ENCODE measurements at places on chromosomes 3 and 15.

- no peak for DNase-seq
Measured at GRCh38 chr3:69058180-69058946, 6.2 kb upstream of the TMF1 start.

DNA sequence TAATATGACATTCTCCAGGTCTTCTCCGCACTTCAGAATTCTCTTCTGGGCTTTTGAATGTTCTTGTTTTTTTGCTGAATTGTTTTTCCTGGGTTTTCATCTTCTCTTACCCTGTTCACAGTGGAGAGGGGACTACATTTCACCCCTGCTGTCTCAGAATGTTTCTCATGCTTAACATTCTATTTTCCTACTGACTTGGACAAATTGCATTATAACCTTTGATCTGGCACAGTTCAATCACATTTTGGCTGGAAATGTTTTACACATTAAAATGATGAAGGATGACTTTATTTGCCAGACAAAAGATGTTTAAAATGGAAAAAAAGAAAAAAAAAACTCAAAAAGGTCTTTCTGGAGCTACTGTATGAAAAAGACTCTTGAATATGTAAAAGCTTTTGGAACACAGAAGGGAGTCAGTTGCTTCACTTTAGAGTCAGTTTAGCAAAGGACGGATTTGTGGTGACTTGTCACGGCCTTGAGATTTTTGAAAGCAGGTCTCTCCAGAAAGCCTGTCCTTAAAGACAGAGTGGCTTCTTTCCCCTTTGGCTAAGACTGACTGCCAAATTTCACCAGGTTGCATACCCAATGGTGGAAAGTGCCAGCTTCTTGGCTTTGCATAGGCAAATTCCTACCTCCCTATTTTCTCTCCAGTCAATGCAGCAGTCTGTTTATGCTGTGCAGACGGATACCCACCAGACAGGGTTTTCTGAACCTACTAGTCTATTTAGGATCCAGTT lies 401.0 kb upstream of the TBL1XR1 start:
- DNase-seq, result no peak

DNA sequence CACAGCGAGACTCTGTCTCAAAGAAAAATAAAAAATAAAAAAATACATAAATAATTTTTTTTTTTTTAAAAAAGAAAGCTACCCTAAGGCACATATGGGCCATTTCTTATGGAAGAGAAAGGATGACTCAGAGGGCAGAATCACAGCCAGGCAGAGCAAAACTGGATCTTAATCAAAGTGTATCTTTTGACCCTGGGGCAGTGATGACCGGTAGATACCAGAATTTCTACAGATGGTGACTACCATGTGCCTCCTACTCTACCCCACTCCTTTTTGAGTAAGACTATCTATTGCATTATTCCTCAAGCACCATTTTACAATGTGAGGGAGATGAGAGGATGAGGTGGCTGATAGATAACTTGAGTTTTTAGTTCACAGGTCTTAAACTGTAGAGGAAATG lies 26.0 kb downstream of the TARS3 start:
- no peak for DNase-seq

GRCh38 chr15:64875641-64876223 lies 34.0 kb downstream of the PLEKHO2 start:
- no peak for DNase-seq

DNA sequence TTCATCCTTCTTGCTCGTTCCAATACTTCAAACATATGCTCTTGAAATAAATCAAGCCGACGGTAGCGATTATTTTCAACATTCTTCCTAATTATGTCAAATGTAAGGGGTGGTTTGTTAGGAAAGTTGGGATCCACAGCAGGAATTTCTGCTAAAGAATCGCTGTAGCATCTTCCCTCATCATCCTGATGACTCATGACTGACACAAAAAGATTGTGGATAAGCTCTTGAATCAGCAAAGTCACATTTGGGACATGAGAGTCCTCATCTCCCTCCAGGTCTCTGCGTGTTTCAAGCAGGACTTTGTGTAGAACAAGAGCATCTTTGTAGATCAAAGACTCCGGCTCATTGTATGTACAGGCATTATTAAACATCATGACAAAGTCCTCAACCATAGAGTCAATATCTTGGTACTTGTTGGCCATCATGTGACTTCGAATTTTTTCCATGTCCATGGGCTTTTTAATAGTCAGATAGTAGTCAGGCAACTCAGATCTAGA lies 73.0 kb downstream of the UQCC5 start:
- no peak for DNase-seq

- no peak for DNase-seq
Measured at GRCh38 chr3:37219266-37219665, 44.9 kb upstream of the LRRFIP2 start.

DNA sequence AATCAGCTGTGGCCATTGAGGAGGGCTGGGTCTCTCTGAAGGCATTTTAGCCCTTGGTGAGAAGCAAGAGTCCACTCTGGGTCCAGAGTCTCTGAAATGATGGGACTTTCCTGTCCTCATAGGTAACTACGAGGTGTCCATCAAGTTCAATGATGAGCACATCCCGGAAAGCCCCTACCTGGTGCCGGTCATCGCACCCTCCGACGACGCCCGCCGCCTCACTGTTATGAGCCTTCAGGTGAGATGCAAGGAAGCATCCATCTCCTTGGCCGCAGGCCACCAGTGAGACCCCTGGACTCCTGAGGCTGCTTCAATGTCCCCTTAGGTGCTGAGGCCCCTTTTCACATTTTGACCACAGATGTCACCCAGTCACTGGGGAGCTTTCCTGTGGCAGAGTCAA lies 54.9 kb downstream of the DNASE1L3 start:
- DNase-seq, result no peak

DNA sequence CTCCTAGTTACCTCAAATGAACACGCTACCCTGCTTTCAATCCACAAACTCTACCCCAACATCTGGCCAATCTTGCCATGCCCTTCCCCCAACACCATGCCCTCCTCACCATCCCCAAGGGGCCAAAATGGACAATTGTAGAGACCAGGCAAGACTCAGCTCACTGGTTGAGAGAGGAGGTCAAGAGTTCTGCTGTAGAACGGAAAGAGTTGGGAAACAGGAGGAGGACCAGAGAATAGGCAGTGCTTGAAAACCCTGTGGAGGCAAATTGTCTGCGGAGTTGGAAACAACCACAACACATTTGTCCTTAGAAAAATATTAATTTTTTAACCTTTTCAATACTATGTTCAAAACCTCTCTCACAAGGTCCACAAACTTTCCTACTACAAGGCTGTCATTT lies 128.8 kb upstream of the BFSP2 start:
- no peak for DNase-seq

- DNase-seq, result peak; percentile 43
Measured at GRCh38 chr3:197736010-197736490, 654 bp downstream of the RUBCN start.

- DNase-seq, result no peak
Measured at GRCh38 chr3:142663865-142664264, 60.0 kb upstream of the TRPC1 start.

- DNase-seq, result no peak
Measured at GRCh38 chr3:9101286-9101685, 138.0 kb upstream of the RAD18 start.

- no peak for DNase-seq
Measured at GRCh38 chr3:57755368-57755675, 787 bp upstream of the SLMAP start.

DNA sequence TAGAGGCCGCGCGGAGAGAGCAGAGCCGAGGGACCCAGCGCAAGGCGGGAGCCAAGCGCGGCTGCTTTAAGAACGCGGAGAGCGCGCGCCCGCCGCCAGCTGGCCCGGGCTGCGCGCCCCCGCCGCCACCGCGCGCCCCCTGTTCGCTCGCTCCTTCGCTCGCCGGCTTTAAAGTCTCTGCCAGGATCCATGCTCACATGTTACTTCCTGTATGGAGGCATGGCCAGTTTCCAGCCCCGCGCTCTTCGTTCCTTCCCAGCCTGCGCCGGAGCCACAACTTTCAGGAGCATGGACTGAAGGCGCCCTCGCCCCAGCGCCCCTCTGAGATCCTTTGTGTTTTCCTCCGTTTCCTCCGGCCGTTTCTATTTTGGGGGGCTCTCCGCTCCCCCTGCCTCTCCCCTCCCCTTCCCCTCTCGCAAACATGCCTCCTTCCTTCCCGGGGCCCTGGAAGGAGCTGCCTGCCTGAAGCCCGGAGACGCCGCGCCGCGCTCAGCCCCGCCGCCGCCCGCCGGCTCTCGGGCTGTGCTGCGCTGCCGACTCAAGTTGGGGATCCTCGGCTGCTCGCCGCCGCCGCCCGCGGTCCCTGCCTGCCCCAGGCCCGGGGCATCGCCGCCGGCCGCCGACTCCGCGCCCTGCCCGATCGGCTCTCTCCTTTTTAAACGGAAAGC lies at the start of gene PTPRG:
Gene PTPRG (plus strand): TSS at position 198 of the 668 bp plus-strand sequence. CDS start 717 bp downstream, outside the sequence.
- DNase-seq, result no peak

DNA sequence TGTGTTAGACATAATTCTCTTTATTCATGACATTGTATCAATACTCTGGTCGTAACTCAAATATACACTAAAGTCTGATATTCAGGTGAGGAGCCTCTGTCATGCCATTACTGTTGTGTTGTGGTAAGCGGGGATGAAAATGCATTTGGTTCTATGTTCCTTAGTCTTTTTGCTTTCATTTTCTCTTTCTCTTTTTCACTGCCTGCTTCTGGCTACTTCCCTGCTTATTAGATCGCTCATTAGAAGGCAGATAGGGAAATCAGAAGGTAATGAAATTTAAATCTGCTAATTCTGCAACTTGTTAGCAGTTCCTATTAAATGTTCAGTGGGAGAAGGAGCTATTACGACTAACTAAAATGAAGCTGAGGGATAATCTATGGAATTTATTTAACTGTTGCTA lies 345.0 kb downstream of the GRM7 start:
- no peak for DNase-seq

GRCh38 chr3:46736006-46736872 lies 18.6 kb upstream of the PRSS50 start:
- DNase-seq, result no peak

- DNase-seq, result peak; percentile 65
Measured at GRCh38 chr15:41894791-41895463, 1.1 kb upstream of the SPTBN5 start.

- no peak for DNase-seq
Measured at GRCh38 chr3:123993818-123994217, 1.9 kb upstream of the ROPN1 start.

DNA sequence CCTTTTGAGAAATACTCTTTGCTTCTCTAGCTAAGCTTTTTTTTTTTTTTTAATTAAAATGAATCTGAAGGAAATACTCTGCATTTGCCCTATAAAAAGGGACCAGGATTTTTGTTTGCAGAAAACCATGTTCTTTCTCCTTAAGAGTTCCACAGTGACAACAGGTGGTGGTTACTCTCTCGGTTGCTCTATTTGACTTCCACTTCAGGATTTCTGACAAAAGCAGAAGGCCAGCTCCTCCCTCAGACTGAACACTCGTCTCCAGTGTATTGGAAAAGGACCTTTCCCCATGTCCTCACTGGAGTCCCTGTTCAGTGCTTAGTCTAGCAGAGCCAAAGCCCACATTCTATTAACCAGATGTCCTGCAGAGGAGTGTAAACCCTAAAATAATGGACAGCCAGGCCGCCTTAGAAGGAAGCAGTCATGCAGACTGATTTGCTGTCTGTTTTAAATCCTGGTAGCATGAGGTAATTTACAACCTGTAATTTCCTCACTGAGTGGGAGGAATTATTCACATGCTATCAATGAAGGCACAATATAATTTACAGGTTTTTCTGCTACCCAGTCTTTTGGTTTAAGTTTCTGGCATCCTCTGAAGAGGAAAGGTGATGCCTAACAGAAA lies 599.3 kb downstream of the PYDC2 start:
- no peak for DNase-seq

- DNase-seq, result no peak
Measured at GRCh38 chr3:74824366-74824765, 209.9 kb upstream of the CNTN3 start.

DNA sequence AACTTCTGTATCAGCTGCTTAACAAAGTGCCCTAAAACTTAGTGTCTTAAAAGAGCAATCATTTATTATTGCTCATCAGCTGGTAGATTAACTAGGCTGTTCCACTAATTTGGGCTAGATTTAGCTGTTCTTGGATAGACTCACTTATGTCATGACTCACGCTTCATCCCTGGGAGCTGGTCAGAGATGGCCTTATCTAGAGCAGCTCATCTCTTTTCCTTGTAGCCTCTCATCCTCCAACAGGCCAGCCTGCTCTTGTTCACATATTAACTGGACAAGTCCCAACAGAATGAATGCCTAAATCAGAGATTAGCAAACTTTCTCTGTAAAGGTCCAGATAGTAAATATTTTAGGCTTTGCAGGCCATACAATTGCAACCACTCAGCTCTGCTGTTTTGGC lies 66.9 kb upstream of the PLAAT1 start:
- DNase-seq, result no peak

DNA sequence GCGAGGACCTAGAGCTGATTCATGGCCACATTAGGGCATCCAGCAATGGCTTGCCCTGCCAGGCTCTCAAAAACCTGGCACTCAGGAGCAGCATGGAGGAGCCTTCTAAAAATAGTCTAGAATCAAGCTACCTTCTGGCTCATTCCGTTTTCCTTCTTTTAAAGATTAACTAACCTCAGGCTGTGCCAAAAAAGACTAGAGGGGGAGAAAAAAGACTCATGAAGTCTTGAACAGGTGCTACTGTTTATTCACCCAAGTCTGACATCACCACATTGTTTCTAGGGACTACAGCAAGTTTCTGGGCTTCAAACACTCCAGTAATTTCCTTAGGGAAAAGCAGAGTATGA lies 125.8 kb downstream of the TNIK start:
- DNase-seq, result no peak

- DNase-seq, result no peak
Measured at GRCh38 chr3:110984456-110985250, 87.0 kb upstream of the NECTIN3 start.

DNA sequence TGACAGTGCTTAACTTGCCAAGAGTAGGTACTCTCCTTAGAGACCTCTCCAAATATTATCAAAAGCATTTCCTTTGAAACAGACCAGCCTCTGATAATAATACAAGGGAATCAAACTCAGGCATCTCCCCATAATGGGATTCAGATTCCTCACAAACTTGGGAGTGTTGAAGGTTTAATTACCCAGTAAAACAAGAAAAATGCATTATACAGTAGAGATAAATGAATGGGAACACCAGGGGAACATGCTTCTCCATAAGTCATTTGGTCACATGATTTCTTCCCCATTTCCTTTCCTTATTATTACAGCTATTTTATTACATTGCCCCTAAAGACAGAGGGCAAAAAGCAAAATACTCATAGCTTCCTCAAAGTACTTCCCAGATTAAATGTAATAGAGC lies 325.0 kb upstream of the CDIN1 start:
- no peak for DNase-seq

- peak; percentile 30 for DNase-seq
Measured at GRCh38 chr3:44685128-44685800, 27.2 kb upstream of the ZNF502 start.

DNA sequence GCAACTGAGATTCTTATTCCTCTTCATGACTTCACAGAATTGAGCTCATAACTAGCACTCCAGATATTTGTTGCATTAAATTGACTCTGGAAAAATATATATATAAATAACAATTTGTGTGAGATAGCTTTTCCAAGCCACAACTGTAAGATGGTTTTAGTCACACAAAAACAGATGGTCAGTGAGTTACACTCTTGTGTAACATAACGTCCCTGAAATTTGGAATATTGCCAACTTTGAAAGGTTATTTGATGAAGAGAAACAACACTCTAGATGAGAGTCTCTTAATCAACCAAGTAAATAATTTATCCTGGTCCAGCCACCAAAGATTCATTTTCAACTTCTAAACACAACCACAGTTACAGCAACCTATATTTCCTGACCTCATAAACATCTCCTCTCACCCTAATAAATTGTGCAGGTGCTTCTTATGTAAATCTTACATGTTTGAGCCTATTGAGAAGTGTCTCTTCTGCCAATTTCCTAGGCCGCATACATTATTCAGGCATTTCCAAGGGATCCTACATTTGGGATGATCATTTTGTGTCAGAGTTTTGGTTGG lies 84.9 kb upstream of the ACP3 start:
- DNase-seq, result no peak

GRCh38 chr3:133074977-133075376 lies 36.8 kb downstream of the TMEM108 start:
- DNase-seq, result no peak
